ENCODE measurements at places on chromosomes 13 and 19.

GRCh38 chr13:31765138-31765785, 25.9 kb downstream of the RXFP2 start:
- peak; percentile 60 for DNase-seq

DNA sequence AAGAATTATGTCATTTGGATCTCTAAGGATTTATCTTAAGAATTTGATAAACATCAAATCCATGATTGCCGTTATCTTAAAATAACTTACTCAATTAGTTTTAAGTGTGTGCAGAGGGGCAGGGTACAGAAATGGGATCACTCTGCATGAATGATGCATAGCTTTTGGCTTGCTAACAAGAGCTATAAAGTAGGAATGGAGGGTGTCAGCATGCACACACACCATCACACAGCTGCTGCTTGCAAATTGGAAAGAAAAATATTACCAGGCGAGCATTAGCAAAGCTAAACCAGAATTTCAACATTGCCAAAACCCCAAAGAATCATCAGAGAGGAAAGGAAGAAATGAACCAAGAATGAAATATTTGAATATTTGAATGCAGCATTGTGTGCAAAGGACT, 580.6 kb downstream of the LMO7 start:
- no peak for DNase-seq

DNA sequence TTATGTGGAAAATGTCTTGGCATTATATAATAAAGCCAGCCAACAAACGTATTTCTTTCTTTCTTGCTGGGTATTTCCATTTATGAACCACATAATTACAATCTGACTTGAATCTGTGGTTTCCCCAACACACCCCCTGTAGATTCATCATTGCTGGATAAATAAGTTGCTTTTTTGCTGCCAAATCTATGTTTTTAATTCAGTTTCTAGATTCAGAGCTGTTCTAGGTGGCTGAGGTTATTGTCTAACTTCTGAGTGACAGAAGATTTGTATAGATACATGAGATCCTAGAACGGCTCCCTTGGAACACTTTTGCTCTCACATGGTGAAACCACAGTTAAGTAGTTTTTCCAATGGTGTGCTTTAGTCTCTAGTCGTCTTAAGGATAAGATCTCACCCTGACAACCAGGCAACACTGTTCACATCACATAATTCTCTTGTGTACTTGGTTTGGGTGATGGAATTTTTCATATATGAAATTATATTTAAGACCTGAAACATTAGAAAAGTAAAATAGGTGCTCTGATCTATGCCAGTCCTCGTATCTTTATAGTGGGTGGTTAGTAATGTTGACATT, 239.1 kb downstream of the KLF12 start:
- DNase-seq, result no peak

- peak; percentile 85 for DNase-seq
These were observed 5.5 kb downstream of the CCDC124 start for GRCh38 chr19:17938092-17938845.

DNA sequence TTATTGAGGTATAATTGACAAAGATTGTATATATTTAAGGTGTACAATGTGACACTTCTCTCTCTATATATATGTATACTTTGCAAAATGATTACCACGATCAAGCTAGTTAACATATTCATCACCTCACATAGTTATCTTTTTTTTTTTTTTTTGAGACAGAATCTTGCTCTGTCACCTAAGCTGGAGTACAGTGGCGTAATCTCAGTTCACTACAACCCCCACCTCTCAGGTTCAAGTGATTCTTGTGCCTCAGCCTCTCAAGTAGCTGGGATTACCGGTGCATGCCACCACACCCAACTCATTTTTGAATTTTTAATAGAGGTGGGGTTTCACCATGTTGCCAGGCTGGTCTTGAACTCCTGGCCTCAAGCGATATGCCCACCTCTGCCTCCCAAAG, 3.7 kb downstream of the ZSCAN4 start:
- DNase-seq, result no peak

- no peak for DNase-seq
These were observed 3.4 kb downstream of the PPM1N start for GRCh38 chr19:45501730-45502014.

- DNase-seq, result peak; percentile 77
These were observed 5.8 kb downstream of the KBTBD7 start for GRCh38 chr13:41188584-41188983.
